Lower leg skin (tissue), 4 donors: ENCODE measurements at places on chromosomes 5 and 9. TPM values are rescaled to one million over a fixed set of nuclear protein-coding genes. Genes with fewer than 3 reads are reported as not detected.

The C5orf52 gene
- total RNA-seq: not detected

The MAP3K1 gene
- total RNA-seq: 92.8 TPM

The SHROOM1 gene
- total RNA-seq: 1.5 TPM

The ASPN gene
- total RNA-seq: 3.0 TPM

The IPO11 gene
- total RNA-seq: 14.7 TPM

The ETF1 gene
- 92.2 TPM for total RNA-seq

The PLAC8L1 gene
- total RNA-seq: not detected

The MAMDC4 gene
- total RNA-seq: 1.4 TPM

The RAI14 gene
- 26.9 TPM for total RNA-seq

The ABLIM3 gene
- 4.2 TPM for total RNA-seq

The CCIN gene
- total RNA-seq: not detected

The TRPM3 gene
- total RNA-seq: not detected

The OR2V1 gene
- total RNA-seq: not detected

The KCNIP1 gene
- not detected for total RNA-seq

The GRXCR2 gene
- not detected for total RNA-seq

The CDC14B gene
- 7.6 TPM for total RNA-seq

The CCNO gene
- total RNA-seq: 5.4 TPM

The BTNL8 gene
- not detected for total RNA-seq

The CLTB gene
- total RNA-seq: 718 TPM

The WDR38 gene
- not detected for total RNA-seq

The PRRX2 gene
- 16.9 TPM for total RNA-seq

The GALT gene
- total RNA-seq: 41.2 TPM

The CDH18 gene
- not detected for total RNA-seq

The SPATA31C1 gene
- total RNA-seq: not detected

The PCDHGA6 gene
- 3.7 TPM for total RNA-seq

The PCDHB15 gene
- total RNA-seq: 1.1 TPM

The TAF11L9 gene
- total RNA-seq: not detected

The WNT8A gene
- total RNA-seq: not detected

The ENTPD2 gene
- total RNA-seq: 10.1 TPM

The PRSS3 gene
- total RNA-seq: 37.1 TPM

The PRPF4 gene
- 20.2 TPM for total RNA-seq

The CTXN3 gene
- total RNA-seq: not detected

The TSSK1B gene
- 0.54 TPM for total RNA-seq

The DBH gene
- not detected for total RNA-seq

The LECT2 gene
- total RNA-seq: not detected

The OR1J2 gene
- not detected for total RNA-seq

The ARRDC1 gene
- total RNA-seq: 81.9 TPM

The C9orf50 gene
- total RNA-seq: not detected

The PHF24 gene
- 2.7 TPM for total RNA-seq

The RAB3C gene
- total RNA-seq: 0.04 TPM

The GRM6 gene
- not detected for total RNA-seq

The CSF1R gene
- 27.3 TPM for total RNA-seq

The INSL6 gene
- not detected for total RNA-seq

The UBE2QL1 gene
- 1.2 TPM for total RNA-seq

The NME5 gene
- not detected for total RNA-seq

The ANKRD18B gene
- total RNA-seq: 2.5 TPM

The EQTN gene
- total RNA-seq: not detected

The FGF1 gene
- 0.38 TPM for total RNA-seq

The CDX1 gene
- total RNA-seq: not detected

The ADRB2 gene
- 42.6 TPM for total RNA-seq

The FOXD1 gene
- total RNA-seq: 0.63 TPM

The SLC6A7 gene
- total RNA-seq: 0.88 TPM

The C5orf58 gene
- total RNA-seq: not detected
